CD4-positive, alpha-beta T cell treated with Interleukin-4 for 1 hour (primary cell): ENCODE measurements at places on chromosomes 6 and 20.

DNA sequence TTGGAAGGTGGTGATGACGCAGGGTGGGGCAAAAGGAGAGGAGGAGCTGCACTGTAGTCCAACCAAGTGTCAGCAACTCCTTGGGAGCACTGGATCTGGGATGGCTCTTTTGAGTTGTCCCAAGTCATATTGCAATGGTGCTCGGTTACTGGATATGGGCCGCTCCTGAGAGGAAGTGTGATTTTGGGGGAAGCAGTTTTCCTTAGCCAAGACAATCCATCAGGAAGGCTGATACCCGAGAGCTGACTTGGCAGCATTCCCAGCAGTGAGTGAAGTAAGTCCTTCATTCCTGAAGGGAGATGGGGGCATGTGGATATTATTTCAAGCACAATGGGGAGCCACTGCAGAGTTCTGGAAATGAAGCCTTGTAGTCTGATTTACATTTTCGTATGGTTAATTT lies 354.1 kb downstream of the RFPL4B start:
- no peak for DNase-seq

GRCh38 chr20:51958099-51959065 lies 156.1 kb upstream of the SALL4 start:
- no peak for DNase-seq

DNA sequence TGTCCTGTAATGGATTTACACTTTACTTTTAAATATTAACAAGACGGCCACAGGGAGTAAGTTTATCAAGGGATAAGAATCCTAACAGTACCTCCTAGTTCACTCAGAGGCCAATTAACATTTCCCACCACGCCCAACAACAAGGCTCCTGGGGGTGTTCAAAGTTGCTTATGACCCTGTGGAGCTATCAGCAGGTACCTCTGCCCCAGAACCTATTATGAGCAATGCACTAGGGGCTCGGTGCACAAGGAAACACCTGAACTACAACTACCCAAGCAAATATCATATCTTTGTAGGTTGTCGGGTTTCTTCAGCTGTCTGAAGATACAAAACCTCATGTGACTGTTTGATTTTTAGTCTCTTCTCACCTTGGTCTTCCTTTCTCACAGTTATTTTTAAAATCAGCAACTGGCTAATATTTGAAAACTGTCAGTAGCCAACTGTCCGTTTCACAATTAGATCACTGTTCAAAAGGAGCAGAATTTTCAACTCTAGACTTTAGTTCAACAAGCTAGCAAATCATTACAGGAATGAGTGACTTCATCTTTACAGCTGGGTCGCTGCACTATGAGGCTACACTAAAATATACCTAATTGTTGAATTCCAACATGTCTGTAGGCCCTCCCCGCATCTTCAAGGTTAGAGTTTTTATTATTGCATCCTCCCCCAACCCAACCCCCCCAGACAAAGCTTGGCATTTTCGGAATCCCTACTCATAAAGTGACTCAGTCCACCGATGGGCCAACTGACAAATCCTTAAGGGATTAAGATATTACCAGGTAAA lies 38.1 kb downstream of the B4GALT5 start:
- peak; percentile 25 for DNase-seq

DNA sequence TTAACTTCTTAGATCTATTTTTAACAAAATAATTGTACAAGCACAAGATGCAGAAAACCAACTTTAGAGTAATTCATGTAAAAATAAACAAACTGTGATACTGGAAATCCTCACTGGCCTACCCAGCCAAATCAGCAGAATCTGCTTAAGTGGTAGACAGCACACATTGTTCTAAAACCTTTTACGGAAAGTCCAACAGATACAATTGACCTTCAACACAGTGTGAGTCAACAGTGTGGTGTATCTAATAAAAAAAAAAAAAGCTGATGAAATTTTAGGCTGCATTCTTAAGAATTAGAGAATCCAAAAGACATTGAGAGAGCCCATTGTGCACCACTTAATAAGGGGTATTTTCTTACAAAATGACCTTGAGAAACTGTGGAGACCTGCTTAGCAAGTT lies 174.5 kb downstream of the COL21A1 start:
- no peak for DNase-seq

GRCh38 chr6:134835993-134836392 lies 113.9 kb downstream of the ALDH8A1 start:
- DNase-seq: no peak

- DNase-seq: no peak
These were observed 545.6 kb downstream of the C6orf118 start for GRCh38 chr6:164763788-164764187.

GRCh38 chr20:24818056-24818455 lies 131.0 kb upstream of the CST7 start:
- DNase-seq: no peak

DNA sequence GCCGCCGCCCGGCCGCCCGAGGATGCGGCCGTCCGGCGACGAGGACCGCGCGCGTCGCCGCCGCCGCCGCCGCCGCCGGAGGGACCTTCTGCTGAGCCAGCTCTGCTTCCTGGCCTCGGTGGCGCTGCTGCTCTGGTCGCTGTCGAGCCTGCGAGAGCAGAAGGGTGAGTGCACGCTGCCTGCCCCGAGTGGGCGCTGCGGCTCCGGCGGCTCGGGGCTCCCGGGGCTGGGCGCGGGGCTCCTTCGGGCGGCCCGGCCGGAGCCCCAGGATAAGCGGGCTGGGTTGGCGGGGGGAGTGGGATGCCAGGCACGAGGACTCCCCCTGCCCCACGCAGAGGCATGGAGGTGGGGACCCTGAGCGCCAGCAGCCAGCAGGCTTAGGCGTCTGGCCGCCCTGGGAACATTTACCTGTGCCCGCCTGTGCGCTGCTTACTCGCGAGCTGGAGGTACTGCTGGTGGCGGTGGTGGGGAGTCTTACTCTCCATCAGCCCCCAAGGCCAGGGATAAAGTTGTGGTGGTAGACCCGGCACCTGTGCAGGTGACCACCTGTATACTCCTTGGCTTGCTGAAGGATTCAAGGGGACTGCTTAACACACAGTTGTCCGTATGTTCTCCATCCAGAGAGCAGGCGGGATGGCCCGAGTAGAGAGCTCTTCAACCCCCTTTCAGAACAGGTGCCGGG lies 520 bp downstream of the SLC24A3 start:
- DNase-seq: no peak
